Large intestine (tissue), 12 donors: ENCODE measurements at places on chromosomes 3 and 15.
A peak's percentile ranks its signal among the peaks of the same experiment; 100 is the strongest.

DNA sequence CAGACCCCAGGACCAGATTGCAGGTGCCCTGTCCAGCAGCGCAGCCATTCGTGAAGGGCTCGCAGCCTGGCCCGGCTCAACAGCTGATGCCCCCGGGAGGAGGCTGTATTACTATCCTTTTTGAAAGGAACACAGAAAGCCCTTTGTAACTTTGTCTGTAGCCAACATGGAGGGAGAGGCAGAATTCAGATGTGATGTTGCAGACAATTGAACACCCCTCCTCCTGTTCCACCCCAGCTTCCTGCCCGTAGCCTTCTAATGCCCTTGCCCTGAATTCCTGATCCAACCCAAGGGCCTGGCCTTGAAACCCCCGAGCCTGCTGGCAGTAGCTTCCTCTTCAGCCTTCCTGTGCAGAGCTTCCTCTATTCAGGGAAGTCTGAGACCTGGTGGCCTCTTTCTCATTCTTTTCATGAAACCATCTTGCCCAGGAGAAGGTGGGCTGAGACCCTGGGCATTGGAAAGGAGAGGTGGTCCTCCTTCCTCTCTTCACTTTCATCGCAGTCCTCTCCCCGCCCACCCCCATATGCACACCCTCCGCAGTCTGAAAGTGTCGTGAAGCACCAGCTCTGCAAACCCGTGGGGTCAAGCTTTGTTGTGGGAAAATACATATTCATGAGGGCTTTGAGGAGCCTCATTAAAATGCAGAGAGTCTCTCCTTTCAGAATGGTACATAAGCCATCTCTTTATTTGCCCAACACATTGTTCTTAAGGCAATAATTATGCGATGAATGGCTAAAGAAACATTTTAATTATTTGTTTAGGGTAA is 109.2 kb downstream of the APBA2 start:
- H3K27ac ChIP-seq: no peak overlapping the region
- H3K4me1 ChIP-seq: no peaks in the 10 kb centered on the region
- DNase-seq: no peak
- H3K4me3 ChIP-seq: no peak overlapping the region
- no peaks in the 10 kb centered on the region for H3K36me3 ChIP-seq

DNA sequence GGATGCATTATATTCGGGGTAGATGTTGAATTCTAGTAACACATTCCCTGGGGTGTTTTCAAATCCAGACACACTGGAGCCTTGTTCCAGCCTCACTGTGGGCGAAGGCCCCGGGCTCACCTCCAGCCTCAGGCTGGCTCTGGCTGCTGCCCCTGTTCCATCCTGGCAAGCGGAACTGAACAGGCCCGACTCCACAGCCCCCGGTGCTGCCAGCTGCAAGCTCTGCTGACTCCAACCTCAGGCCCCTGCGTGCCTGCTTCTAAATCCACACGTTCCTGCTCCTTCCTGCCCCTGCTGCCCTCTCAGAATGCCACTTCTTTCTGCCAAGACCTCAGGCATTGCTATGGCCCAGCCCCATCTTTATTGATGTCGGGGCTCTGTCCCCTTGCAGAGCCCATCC is 90.6 kb downstream of the LIPC start:
- no peaks in the 10 kb centered on the region for H3K36me3 ChIP-seq
- no peak overlapping the region for H3K27ac ChIP-seq
- no peaks in the 10 kb centered on the region for H3K27me3 ChIP-seq
- no peak for DNase-seq
- no peak overlapping the region for H3K4me3 ChIP-seq
- H3K4me1 ChIP-seq: peaks cover 4% of the 10 kb centered on the region

DNA sequence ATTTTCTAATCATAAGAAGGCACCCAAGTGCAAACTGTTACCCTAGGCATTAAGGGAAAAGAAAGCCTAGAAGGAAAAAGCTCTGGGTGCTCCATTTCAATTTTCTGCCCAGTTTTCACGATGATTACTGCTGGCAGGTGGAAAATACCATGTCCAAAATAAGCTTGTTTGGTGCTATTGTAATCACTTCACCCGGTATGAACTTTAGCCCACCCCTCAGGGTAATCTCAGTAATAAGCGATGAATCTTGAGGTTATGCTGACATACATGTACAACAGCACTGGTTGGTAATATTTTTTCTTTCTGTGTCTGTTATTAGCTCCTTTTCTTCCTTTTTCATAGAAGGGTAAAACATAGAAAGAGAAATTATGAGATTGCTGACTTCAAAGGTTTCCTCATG is 88.6 kb upstream of the MEX3B start:
- no peaks in the 10 kb centered on the region for H3K27me3 ChIP-seq
- H3K27ac ChIP-seq: no peak overlapping the region
- H3K4me3 ChIP-seq: no peak overlapping the region
- H3K36me3 ChIP-seq: peaks cover 49% of the 10 kb centered on the region
- H3K4me1 ChIP-seq: no peaks in the 10 kb centered on the region
- DNase-seq: no peak

DNA sequence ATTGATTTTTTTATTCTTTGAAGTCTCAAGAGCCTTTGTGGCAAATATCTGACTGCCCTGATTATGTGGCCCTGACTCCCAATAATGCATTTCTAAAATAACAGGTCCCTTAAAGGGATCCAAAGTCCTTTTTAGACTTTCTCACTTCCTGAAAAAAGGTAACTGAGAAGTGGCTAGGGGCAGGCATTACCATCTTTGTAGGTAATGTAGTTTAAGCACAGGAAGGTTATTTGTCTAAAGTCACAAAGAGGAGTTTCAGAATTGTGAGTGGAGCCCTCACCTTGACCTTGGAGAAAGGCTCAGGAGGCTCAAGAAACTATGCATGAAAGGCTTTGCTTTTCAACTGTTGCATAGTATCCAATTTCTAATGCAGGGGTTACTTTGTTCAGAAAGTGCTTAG is 142.9 kb upstream of the MRPL3 start:
- no peak for DNase-seq
- no peaks in the 10 kb centered on the region for H3K27me3 ChIP-seq
- H3K27ac ChIP-seq: no peak overlapping the region
- no peaks in the 10 kb centered on the region for H3K36me3 ChIP-seq
- H3K4me3 ChIP-seq: no peak overlapping the region

GRCh38 chr15:89646416-89647141 is 8.7 kb downstream of the KIF7 start:
- H3K27ac ChIP-seq: no peak overlapping the region
- no peaks in the 10 kb centered on the region for H3K36me3 ChIP-seq
- H3K4me1 ChIP-seq: no peaks in the 10 kb centered on the region
- H3K4me3 ChIP-seq: no peak overlapping the region
- no peak for DNase-seq

GRCh38 chr3:97515076-97515475 is 249.5 kb upstream of the ARL6 start:
- no peaks in the 10 kb centered on the region for H3K4me1 ChIP-seq
- no peak overlapping the region for H3K27ac ChIP-seq
- peak; percentile 41 for DNase-seq
- no peaks in the 10 kb centered on the region for H3K27me3 ChIP-seq
- H3K36me3 ChIP-seq: no peaks in the 10 kb centered on the region

GRCh38 chr15:95932141-95932540 is 398.4 kb upstream of the NR2F2 start:
- H3K27ac ChIP-seq: no peak overlapping the region
- H3K27me3 ChIP-seq: no peaks in the 10 kb centered on the region
- no peak overlapping the region for H3K4me3 ChIP-seq
- DNase-seq: no peak

DNA sequence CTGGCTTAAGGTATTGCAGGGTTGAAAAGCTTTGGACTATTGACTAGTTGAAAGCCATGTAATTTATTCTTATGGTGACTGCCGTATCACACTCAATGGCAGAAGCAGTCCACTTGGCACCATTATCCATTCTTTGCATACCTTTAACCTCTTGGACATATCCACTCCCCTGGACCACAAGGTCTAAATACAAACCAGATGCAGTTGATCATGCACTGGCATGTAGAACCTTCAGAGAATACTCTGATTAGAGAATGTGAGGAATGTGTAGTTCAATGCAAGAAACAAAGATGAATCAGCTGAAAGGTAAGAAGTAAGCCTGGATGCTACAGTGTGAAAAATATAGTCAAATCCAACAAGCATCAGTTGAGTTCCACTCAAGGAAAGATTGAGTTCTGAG is 93.1 kb downstream of the FRMD5 start:
- no peaks in the 10 kb centered on the region for H3K36me3 ChIP-seq
- H3K4me1 ChIP-seq: no peaks in the 10 kb centered on the region
- no peak for DNase-seq

DNA sequence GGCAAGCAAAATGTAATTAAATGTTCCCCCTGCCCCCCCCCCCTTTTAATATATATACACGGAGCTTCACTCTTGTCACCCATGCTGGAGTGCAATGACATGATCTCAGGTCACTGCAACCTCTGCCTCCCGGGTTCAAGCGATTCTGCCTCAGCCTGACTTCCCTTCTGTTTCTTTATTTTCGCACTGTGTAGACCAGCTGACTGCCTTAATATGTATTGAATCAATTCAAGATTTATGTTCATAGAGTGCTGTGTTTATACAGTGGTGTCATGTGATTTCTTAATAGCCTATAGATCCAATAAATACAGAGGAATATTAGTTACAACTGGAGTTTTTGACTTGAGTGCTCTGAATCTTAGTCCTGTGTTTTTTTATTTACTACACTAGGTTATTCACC is 39.0 kb downstream of the SLC25A36 start:
- no peak for DNase-seq
- peaks cover 13% of the 10 kb centered on the region for H3K36me3 ChIP-seq
- no peaks in the 10 kb centered on the region for H3K4me1 ChIP-seq
- H3K27ac ChIP-seq: no peak overlapping the region

GRCh38 chr15:67108122-67108961 is 42.9 kb downstream of the SMAD3 start:
- no peak overlapping the region for H3K4me3 ChIP-seq
- H3K36me3 ChIP-seq: no peaks in the 10 kb centered on the region
- no peak overlapping the region for H3K27ac ChIP-seq
- no peaks in the 10 kb centered on the region for H3K27me3 ChIP-seq
- peaks cover 26% of the 10 kb centered on the region for H3K4me1 ChIP-seq
- DNase-seq: no peak

DNA sequence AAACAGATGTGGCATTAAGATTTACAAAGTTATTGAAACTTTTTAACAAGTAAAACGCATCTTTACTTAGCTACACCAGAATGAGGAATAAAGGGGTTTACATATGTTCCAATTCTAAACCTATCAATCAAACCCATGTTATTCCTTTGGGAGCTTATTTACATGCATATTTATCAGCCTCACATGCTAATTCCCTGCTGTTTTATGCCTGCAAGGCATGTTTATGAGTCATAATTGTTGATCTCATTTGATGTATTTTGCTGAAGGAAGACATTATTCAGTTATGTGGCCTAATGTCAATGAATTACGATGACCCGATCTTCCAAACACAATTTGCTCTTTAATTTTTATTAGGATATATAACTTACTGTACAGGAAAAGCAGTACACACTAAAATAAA is 272.9 kb downstream of the TBC1D5 start:
- no peak overlapping the region for H3K27ac ChIP-seq
- no peak overlapping the region for H3K4me3 ChIP-seq
- H3K4me1 ChIP-seq: no peaks in the 10 kb centered on the region
- no peak for DNase-seq

DNA sequence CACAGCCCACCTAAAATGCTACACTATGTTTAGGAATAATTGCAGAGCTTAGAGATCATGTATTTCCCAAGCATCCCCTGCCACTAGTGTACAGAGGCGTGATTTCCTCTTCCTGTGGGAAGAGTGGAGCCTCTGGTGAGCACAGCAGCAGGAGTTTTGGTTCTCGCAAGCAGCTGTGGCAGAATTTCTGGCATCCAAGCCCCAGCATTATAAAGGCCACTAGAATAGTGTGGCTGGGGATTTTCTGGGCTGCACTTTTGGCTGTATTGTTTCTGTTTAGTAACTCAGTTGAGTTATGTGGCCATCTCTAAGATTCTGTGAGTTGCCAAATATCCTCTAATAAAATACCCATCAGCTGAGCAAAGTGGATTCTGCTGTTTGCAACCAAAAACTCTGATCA is 64.7 kb downstream of the GPR176 start:
- no peak overlapping the region for H3K4me3 ChIP-seq
- DNase-seq: no peak
- H3K36me3 ChIP-seq: no peaks in the 10 kb centered on the region
- H3K27me3 ChIP-seq: no peaks in the 10 kb centered on the region
- H3K27ac ChIP-seq: no peak overlapping the region
- H3K4me1 ChIP-seq: no peaks in the 10 kb centered on the region
